Activated CD4-positive, alpha-beta memory T cell treated with anti-CD3 and anti-CD28 coated beads, Interleukin-2, amount 10 ng/mL, durations not matched to agents 7 days and 5 days (primary cell): ENCODE measurements at places on chromosomes 16 and 17. TPM values are rescaled to one million over a fixed set of nuclear protein-coding genes. Genes with fewer than 3 reads are reported as not detected.

GRCh38 chr17:31015639-31016038 is 44.8 kb downstream of the RNF135 start:
- DNase-seq, result no peak
- H3K27ac ChIP-seq, result no peak overlapping the region
- peaks cover 1% of the 10 kb centered on the region for H3K27me3 ChIP-seq
- H3K4me3 ChIP-seq, result no peak overlapping the region
- no peaks in the 10 kb centered on the region for H3K4me1 ChIP-seq

GRCh38 chr17:56679115-56679776 is 85.7 kb downstream of the NOG start:
- H3K27ac ChIP-seq, result no peak overlapping the region
- H3K4me3 ChIP-seq, result no peak overlapping the region
- H3K27me3 ChIP-seq, result peaks cover 26% of the 10 kb centered on the region
- DNase-seq, result no peak
- peaks cover 7% of the 10 kb centered on the region for H3K4me1 ChIP-seq

GRCh38 chr17:6020376-6021010 is 49.7 kb upstream of the WSCD1 start:
- no peak overlapping the region for H3K4me3 ChIP-seq
- no peak overlapping the region for H3K27ac ChIP-seq
- H3K27me3 ChIP-seq, result peaks cover 8% of the 10 kb centered on the region
- no peak for DNase-seq
- no peaks in the 10 kb centered on the region for H3K4me1 ChIP-seq

OR1A2 gene
- total RNA-seq, result not detected

SULT1A4 gene
- 2.4 TPM for total RNA-seq

DNA sequence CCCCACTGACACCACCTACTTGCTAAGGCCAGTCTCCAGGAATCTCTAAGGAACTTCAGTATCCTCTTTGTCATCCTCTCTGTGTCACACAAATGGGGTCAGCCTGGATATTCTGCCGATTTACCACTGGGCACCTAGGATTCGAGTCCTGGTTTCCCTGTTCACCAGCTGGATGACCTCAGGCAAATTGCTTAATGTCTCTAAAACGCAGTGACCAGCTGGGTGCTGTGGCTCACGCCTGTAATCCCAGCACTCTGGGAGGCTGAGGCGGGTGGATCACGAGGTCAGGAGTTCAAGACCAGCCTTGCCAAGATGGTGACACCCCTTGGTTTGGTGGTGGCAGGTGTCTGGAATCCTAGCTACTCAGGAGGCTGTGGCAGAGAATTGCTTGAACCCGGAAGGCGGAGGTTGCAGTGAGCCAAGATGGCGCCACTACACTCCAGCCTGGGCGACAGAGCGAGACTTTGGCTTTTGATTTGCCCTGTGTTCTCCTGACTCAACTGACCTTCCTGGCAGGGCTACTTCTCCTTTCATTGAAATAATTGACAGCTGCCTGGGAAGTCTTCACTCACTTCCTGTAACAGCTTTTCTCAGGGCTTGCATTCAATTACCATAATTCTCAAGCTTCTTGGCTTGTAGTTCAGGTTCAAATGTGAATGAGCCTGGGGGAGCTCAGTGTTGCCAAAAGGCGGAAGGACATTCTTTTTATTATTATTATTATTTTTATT is 15.4 kb downstream of the SYCE1L start:
- no peak for DNase-seq
- H3K27ac ChIP-seq, result no peak overlapping the region
- no peak overlapping the region for H3K4me3 ChIP-seq
- no peaks in the 10 kb centered on the region for H3K27me3 ChIP-seq
- H3K4me1 ChIP-seq, result peaks cover 11% of the 10 kb centered on the region

RHBDF2 gene
- total RNA-seq, result 33.2 TPM

GRCh38 chr17:78723001-78723796 is 58.9 kb downstream of the CYTH1 start:
- H3K27ac ChIP-seq, result no peak overlapping the region
- peaks cover 92% of the 10 kb centered on the region for H3K4me1 ChIP-seq
- H3K4me3 ChIP-seq, result no peak overlapping the region
- no peak for DNase-seq
- H3K27me3 ChIP-seq, result no peaks in the 10 kb centered on the region

DNA sequence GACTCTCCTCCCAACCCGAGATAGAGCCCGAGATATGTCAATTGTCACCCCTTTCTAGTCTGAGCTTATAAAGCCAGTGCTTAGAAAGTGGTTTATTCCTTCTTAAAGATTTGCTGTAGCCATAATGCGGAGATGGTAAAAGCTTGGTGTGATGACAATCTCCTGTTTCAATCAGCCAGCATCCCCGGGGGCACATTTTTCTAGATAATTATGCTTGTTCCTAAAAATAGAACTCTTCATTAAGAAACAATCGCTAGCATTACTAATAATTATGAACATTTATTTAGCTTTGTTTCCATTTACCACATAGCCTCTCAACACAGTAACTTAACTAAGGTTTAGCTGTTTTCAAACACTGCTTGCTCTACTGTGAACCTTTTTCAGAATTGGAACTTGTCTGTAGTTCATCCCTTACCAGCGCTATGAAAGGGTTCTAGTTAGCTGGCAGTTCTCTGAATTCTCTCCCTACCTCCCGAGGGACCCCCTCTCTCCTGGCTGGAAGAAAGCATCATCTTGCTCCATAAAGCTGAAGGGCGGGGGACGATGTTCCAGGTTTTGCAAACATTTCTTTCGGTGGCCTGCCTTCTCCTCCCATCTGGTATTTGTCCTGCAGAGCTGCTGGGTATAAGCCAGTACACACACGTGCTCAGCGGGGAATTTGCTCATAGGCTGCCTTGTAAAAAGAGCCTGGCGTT is 922 bp upstream of the MRPL58 start:
- H3K27me3 ChIP-seq, result peaks cover 2% of the 10 kb centered on the region
- peak overlapping the region; percentile 84 for H3K27ac ChIP-seq
- H3K4me3 ChIP-seq, result peak overlapping the region; percentile 93
- no peak for DNase-seq
- H3K4me1 ChIP-seq, result peaks cover 30% of the 10 kb centered on the region
- peaks cover 13% of the 10 kb centered on the region for H3K36me3 ChIP-seq

DNA sequence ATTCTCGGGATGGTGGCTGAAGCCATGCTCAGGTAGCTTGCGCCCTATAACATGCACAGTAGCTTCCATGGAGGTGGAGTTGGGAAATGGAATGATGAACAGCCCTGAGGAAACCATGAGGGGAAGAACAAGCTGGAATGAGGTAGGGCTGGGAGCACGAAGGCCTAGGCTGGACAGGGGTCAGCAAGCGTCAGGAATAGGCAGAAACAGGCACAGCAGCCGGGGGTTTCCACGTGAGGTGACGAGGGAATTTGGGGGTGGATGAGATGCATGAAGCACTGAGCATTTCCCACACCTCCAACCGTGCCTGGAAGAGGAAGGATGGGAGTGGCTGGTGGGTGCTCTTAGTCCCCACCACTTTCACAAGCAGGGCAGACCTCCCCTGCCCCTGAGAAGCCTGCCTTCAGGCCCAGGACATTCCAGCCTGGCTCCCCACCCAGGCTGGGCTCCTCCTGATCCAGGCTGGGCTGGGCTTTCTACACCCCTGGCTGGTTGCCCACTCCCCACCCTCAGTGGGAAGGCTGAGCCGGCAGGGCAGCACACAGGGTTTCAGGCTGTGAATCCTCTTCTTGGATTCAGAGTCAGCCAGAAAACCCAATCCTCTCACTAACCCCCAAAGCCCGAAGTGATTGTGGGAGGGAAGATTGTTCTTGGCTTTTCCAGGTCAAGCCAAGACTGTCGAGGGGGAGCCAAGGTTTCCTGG is 21.9 kb downstream of the PLEKHG4 start:
- H3K4me3 ChIP-seq, result no peak overlapping the region
- H3K27me3 ChIP-seq, result peaks cover 6% of the 10 kb centered on the region
- DNase-seq, result no peak
- no peaks in the 10 kb centered on the region for H3K36me3 ChIP-seq
- H3K4me1 ChIP-seq, result no peaks in the 10 kb centered on the region

- DNase-seq, result no peak
- H3K27me3 ChIP-seq, result no peaks in the 10 kb centered on the region
- H3K27ac ChIP-seq, result no peak overlapping the region
- peaks cover 74% of the 10 kb centered on the region for H3K36me3 ChIP-seq
- no peak overlapping the region for H3K4me3 ChIP-seq
- H3K4me1 ChIP-seq, result peaks cover 29% of the 10 kb centered on the region
Measured at GRCh38 chr17:8904201-8904600, 36.7 kb upstream of the PIK3R6 start.

CLEC18B gene
- 0.48 TPM for total RNA-seq

- no peak overlapping the region for H3K27ac ChIP-seq
- DNase-seq, result no peak
- no peaks in the 10 kb centered on the region for H3K36me3 ChIP-seq
Measured at GRCh38 chr16:35572186-35572585, 2112.8 kb downstream of the TP53TG3F start.

- no peaks in the 10 kb centered on the region for H3K4me1 ChIP-seq
- no peak overlapping the region for H3K4me3 ChIP-seq
- DNase-seq, result no peak
- H3K27ac ChIP-seq, result no peak overlapping the region
Measured at GRCh38 chr17:15091825-15092224, 173.3 kb downstream of the PMP22 start.

DNA sequence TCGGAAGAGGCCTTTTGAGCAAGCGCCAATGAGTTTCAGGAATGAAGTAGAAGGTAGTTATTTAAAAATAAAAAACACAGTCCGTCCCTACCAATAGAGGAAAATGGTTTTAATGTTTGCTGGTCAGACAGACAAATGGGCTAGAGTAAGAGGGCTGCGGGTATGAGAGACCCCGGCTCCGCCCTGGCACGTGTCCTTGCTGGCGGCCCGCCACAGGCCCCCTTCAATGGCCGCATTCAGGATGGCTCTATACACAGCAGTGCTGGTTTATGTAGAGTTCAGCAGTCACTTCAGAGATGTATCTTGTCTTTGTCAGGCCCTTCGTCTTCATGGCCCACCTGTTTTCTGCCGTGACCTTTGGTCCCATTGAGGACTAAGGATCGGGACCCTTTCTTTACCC is 87.3 kb downstream of the CRISPLD2 start:
- H3K4me1 ChIP-seq, result no peaks in the 10 kb centered on the region
- no peak overlapping the region for H3K27ac ChIP-seq
- H3K27me3 ChIP-seq, result peaks cover 5% of the 10 kb centered on the region
- H3K4me3 ChIP-seq, result no peak overlapping the region
- no peak for DNase-seq

RAP1GAP2 gene
- 39.8 TPM for total RNA-seq

DNA sequence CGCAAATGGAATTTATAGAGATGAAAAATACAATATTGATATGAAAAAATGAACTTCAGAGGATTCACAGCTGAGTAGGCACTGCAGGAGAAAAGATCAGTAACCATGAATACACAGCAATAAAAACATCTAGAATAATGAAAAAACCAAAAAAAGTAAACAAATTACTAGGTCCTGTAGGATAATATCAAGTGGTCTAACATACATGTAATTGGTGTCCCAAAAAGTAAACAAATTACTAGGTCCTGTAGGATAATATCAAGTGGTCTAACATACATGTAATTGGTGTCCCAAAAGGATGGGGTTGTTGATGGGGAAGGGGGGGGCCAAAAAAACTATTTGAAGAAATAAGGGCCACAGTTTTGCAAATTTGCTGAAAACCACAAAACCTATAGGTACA is 43.4 kb downstream of the ZNF18 start:
- no peaks in the 10 kb centered on the region for H3K27me3 ChIP-seq
- no peak for DNase-seq
- H3K27ac ChIP-seq, result no peak overlapping the region
- no peaks in the 10 kb centered on the region for H3K4me1 ChIP-seq
- H3K4me3 ChIP-seq, result no peak overlapping the region
- no peaks in the 10 kb centered on the region for H3K36me3 ChIP-seq

- peaks cover 47% of the 10 kb centered on the region for H3K4me1 ChIP-seq
- peaks cover 57% of the 10 kb centered on the region for H3K36me3 ChIP-seq
- H3K4me3 ChIP-seq, result peak overlapping the region; percentile 98
- H3K27me3 ChIP-seq, result peaks cover 2% of the 10 kb centered on the region
Measured at GRCh38 chr17:58333736-58334207, 5.2 kb upstream of the TSPOAP1 start.

DNA sequence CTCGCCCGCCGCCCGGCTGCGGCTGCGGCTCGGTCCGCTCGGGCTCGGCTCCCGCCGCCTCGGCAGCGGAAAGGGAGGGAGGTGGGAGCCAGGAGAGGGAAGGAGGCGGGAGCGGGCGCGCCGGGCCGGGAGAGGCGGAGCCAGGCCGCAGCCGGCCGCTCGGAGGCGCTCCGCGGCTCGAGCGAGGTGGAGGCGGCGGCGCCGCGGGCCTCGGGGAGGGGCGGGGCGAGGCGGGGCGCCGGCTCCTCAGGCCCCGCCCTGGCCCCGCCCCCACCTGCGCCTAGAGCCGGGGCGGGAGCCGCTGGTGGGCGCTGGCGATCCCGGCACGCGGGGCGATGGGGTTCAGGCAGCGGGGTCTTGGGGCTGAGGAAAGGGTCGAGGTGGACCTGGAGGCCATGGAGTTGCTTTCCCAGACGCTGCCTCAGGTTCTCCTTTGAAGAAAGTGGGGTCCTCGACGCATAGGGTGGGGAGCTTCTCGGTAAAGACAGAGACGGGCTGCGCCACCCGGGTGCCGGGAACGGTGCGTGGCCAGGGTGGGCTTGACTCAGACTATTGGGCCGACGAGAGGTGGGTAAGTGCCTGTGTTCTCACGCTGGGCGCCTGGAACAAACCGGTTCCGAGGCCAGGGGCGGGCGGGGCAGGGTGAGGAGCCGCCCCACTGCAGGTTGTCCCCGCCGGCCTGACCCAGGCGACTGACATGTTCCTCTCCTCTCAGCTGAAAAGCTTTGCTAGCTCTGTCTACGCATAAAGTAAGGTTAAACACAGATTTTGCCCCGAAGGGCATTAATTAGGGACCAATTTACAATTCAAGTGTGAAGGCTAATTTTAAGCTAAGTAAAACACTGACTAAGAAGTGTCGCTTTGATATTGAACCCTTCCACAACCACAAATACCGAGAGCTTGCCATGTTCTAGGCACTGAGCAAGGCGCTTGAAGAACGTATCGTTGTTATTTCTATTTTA is at the start of gene CMTM4:
CMTM4 (minus strand) TSS at position 75 of the 962 bp plus-strand sequence. CDS start 218 bp downstream, outside the sequence.
- DNase-seq, result peak; percentile 76
- H3K4me1 ChIP-seq, result peaks cover 10% of the 10 kb centered on the region
- H3K27ac ChIP-seq, result no peak within 1 kb of the TSS
- peaks cover 32% of the 10 kb centered on the region for H3K27me3 ChIP-seq
- no peaks in the 10 kb centered on the region for H3K36me3 ChIP-seq

PDIA2 gene
- total RNA-seq, result not detected

DNA sequence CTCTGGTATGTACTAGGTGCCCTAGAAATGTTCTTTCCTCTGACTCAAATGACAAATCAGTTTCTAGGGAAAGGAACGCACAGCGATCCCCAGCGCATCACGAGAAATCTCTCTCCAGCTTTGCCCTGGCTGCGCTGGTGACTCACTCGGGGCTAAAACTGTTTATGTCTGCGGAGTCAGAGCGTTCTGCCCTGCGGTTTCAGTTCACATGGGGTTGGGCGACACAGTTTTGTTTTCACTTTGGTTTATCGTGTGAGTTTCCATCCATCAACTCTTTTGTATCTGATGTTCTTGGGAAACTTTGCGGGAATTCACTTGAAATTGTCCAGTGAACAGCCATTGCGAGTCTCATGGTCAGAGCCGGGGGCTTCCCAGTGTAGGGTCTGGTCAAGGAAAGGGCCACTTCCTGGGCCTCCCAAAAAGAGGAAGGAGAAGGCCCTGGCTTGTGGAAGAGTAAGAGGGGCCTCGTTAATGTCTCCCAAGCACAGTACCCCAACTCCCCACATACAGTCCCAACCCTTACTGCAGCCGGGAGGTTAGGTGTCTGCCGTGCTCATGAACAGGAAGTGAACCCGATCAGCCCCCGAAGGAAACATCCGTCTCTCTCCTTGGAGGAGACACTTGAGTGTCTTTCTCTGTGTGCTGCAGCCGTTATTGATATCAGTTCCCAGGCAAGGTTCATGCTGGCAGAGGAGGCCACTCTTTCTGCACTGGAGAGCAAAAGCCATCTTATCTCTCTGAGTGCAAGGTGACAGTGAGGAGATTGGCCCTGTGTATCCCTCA is 643.2 kb downstream of the WWOX start:
- peaks cover 27% of the 10 kb centered on the region for H3K4me1 ChIP-seq
- H3K27me3 ChIP-seq, result no peaks in the 10 kb centered on the region
- H3K4me3 ChIP-seq, result peak overlapping the region; percentile 72
- H3K36me3 ChIP-seq, result peaks cover 3% of the 10 kb centered on the region
